ENCODE measurements at places on chromosomes 11 and 22.

DNA sequence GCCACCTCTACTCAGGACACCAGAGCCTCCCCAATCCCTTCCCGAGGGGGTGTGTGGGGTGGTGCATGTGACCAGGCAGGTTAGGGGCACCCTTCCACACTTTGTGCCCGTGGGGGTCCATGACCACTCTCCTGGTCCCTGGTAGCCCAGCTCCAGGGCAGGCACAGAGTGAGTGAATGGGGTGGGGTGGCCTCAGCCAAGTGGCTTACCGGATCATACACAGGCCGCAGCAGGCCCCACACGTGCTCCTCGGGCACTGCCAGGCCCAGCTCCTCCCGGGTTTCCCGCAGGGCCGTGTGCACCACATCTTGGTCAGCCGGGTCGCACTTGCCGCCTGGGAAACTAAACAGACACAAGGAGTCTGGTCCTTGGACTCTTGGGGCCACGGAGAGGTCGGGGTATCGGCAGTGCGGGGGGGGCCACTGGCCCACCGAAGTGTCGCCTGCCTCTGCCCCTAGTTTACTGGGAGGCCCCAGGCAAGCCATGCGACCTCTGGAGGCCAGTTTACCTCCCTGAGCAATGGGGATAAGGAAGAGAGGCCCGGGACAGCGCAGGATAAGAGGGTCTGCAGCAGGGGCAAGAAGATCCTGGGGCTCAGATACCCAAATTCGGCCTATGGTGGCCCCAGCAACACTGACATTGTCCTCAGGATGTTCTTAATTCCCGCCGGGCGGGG is 889 bp downstream of the NUDT8 start:
- no peak for DNase-seq

DNA sequence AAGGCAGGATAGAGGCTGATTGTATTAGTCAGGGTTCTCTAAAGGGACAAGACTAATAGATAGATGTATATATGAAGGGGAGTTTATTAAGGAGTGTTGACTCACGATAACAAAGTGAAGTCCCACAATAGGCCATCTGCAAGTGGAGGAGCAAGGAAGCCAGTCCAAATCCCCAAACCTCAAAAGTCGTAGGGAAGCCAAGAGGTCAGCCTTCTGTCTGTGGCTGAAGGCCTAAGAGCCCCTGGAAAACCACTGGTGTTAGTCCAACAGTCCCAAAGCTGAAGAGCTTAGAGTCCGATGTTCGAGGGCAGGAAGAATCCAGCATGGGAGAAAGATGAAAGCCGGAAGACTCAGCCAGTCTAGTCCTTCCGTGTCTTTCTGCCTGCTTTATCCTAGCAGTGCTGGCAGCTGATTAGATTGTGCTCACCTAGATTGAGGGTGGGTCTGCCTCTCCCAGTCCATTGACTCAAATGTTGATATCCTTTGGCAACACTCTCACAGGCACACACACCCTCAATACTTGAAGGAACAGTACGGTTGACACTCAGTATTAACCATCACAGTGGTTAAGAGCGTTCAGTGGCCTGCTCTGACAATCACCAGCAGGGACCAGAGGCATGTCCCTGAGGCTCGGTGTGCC is 135.6 kb downstream of the CSNK2A3 start:
- no peak for DNase-seq

DNA sequence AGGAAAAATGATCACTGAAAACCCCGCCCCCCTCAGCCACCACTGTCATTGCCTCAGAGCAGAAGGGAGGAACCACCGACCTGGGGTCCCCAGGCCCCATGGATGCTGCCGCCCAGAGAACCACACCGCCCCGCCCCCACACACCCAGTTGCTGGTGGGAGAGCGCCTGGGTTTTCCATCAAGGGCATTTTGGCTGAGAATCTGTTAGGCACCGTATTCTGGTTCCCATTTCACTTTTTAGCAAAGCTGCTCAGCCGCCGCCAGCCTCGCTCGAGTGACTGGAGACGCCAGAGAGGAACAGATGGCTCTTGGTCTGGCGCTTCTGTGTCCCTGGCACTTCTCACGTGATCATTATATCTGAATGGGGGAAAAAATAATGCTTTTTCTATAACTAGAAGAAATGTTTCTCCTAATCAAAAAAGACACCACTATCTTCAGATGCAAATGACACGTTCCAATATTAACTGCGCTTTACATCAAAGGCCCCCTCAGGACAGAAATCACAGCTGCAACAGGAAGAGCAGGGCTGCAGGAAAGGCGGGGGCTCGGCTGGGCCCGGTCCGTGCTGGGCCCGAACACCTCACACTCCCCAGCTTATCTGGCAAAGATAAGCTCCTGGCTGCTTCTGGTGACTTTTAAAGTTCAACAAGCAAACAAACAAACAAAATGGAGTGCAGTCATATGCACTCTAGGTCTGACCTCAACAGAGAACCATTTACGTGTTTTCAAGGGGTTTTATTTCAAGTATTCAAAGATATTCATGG is 149.8 kb downstream of the MPPED1 start:
- DNase-seq = no peak

DNA sequence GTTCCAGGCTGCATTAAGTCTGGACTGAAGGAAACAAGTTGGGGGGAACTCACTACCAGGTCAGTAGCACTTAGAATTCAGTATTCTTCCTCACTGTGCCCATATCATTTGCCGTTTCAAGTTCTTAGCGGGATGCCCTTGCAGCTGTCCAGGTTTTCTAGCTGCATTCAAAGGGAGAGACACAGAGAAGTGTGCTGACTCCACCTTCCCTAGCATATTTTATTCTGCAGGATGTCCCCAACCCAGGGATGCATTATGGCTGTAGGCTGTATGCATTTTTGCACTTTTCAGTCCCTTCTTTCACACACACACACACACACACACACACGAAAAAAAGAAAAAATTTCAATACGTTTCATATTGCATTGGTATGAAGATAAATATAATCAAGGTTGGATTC is 35.8 kb upstream of the MAPK1 start:
- DNase-seq = no peak

DNA sequence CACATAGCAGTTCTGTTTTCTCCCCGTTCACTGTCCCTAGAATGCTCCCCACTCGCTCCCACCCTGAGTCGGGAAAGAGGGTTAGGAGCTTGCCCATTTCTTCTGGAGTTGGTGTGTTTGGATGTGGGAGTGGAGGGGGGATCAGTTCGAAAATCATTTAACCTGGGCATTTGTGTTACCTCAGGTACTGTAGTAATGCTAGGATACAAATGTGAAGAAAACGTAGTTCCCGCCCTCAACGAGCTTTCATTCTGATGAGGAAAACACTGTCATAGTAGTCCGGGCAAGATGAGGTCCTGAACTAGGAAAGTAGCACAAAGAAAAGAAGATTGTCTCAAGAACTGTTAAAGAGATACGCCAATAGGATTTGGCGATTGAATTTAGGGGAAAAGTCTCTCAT is 539 bp downstream of the SDHD start:
- DNase-seq = no peak

DNA sequence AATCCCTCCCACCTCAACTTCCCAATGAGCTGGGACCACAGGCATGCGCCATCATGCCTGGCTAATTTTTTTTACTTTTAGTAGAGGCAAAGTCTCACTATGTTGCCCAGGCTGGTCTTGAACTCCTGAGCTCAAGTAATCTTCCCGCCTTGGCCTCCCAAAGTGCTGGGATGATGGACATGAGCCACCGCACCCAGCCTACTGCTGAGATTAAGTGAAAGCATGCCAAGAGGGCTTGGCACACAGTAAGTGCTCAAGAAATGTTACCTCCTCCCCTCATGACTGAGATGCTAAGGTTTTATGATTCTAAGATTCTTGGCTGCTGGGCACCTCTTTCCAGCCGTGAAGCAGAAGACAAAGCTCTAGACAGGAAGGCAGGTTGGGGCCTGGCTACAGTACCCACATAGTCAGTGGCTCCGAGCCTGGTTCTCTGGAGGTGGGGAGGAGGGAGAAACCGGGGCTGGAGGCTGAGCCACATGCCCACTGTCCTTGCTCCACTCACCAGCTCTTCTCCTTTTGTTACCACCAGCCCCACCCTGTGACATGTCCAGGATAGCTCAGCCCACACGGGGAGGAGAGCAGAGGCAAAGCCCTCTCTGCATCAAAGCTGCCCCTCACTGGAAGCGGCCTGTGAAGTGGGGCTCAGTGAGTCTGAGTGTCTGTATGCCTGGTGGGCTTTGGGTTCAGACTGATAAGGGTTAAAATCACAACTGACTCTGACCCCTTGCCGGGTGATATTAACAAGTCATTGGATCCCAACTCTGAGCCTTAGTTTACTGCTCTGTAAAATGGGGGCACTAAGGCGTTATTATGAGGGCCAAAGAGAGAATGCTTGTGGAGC is 12.9 kb downstream of the ARHGEF17 start:
- DNase-seq = peak; percentile 49

GRCh38 chr11:30873924-30874610 is 287.9 kb upstream of the MPPED2 start:
- no peak for DNase-seq

DNA sequence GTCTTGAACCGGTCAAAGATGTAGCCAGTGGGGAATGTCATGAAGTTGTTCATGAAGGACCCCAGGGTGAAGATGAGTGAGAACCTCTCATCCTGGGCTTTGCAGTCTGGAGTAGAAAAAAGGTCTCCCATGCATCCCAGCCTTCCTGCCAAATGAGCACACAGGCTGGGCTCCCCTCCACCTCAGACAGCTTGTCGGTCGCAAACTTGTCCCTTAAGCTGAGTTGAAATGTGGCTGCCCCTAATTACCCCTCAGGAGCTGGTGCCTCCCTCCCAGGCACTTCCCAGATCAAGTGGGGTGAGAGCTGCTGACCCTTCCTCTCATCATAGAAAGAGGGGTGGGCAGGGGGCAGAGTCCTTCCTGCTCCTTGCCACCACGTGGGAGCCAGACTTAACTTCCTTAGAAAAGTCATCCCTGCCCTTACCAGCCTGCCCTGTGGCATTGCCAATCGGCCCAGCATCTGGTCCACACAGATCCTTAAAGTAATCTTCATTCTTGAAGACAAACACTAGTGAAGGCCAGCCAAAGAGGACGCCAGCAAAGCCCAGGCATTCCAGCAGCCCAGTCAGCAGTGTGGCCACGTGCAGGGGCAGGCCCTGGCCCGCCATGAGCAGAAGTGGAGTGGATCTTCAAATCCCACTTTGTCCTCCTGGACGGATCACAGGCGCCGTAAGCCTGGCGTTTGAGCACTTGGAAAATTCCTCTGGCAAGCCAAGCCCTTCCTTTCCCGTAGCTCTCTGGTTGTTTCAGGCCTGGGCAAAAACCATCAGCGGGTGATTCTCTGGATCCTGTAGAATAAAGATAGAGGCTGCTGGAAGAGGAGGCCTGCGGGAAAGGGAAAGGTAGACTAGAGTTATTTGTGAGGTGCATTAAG is 1.1 kb downstream of the SLC43A3 start:
- peak; percentile 64 for DNase-seq

DNA sequence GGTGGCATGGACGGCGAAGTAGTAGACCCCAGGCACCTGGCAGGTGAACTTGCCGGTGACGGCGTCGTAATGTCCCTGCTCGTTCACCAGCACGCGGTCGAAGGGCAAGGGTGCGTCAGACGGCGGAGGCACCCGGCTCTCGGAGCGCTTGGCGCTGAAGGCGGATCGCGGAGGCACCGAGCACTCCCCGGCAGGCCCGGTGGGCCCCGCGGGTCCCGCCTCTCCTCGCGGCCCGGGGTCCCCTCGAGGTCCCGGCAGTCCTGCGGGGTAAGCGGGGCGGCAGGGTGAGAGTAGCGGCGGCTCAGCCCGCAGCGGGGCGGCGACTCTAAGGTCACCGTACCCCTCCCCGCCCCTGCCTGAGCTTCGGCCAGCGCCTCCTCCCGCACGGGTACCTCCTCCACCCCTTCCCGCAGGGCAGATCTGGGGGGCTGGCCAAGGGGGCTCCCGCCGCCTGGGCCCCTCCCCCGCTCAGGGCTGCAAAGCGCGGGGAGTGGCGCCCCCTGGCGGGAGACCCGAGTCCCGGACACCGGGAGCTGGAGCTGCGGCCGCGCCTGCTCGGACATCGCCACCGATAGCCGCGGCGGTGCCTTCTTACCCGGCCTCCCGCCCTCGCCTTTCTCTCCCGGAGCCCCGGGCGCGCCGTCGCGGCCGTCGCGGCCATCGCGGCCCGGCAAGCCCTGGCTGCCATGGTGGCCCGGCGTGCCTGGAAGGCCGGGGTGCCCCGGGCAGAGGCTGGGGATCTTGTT is 921 bp downstream of the C1QTNF5 start:
- DNase-seq = no peak

- DNase-seq = no peak
These were observed 35.8 kb downstream of the UVRAG start for GRCh38 chr11:75850787-75851186.

- no peak for DNase-seq
These were observed 130.5 kb downstream of the MED15 start for GRCh38 chr22:20637750-20638506.

DNA sequence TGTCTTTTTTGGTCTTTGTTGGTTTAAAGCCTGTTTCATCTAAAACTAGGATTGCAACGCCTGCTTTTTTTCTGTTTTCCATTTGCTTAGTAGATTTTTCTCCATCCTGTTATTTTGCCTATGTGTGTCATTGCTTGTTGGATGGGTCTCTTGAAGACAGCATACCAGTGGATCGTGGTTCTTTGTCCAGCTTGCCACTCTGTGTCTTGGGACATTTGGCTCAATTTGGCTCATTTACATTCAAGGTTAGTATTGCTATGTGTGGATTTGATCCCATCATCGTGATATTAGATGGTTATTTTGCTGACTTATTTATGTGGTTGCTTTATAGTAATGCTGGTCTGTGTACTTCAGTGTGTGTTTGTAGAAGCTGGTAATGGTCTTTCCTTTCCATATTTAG is 31.4 kb upstream of the ANKK1 start:
- DNase-seq = no peak

Data from foreskin keratinocyte (primary cell).